ENCODE measurements at places on chromosomes 6 and 20.

DNA sequence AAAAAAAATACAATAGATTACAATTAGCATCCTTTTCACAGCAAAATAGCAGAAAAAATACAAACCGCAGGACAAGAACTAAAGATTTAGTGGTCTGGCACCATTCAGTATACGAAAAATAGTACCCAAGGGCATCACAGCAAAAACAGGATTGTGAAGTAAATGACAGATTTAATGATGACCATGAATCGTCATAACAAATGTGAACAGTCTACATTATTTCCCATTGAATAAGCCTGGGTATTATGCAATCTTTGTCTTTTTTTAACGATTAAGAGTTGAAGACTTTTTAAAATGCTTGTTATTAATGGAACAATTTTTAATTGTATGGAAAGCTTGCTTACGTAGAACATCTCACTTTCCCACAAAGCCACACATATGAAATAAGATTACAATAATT is 432.8 kb downstream of the PKHD1 start:
- no peak for DNase-seq

GRCh38 chr6:121929301-121929700 is 470.2 kb upstream of the HSF2 start:
- DNase-seq: no peak

GRCh38 chr6:90319044-90319443 is 22.4 kb upstream of the BACH2 start:
- DNase-seq: no peak

GRCh38 chr20:49698477-49698876 is 15.2 kb downstream of the B4GALT5 start:
- no peak for DNase-seq

DNA sequence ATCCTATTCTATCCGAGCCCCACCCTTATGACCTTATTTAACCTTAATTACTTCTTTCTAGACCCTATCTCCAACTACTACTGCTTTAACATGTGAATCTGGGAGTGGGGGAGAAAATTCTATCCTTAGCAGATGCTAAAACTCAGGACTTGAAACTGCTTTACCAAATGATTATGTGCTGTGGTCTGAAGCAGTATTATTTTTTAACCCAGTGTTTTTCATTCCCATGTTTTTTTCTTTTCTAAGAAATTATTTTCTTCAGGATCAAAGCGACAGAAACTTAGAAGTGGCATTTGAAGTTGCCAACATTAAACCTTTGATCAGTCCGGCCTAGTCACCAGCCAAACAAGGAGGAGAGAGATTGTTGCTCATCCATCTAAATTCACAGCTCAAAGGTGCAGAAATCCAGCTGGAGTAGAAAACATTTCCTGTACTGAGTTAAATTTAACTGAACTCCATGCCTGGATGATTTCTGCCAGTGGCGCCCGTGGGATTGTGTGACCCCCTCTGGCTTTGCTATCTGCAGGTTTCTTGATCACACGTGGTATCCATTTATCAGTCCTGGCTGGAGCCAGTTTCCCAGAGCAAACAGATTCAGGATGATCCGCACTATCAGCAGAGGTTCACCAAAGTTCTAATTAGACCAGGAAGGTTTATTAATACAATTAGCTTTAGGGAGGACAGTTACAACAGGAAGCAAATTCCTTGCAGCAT is 300.5 kb downstream of the PLCB1 start:
- no peak for DNase-seq

DNA sequence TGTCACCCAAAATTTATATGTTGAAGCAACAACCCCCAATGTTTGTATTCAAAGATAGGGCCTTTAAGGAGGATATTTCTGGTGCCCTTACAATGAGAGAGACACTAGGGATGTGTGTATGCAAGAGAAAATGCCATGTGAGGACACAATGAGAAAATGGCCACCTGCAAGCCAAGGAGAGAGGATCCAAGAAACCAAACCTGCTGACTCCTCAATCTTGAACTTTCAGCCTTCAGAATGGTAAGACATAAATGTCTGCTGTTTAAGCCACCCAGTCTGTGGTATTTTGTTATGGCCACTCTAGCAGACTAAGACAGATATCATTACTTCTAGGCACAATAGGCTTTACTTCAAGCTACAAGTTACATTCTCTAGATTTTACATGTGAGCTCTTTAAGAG is 1145.1 kb upstream of the MAP3K7 start:
- DNase-seq: no peak

GRCh38 chr20:13105039-13105438 is 96.3 kb downstream of the SPTLC3 start:
- no peak for DNase-seq

- no peak for DNase-seq
These were observed 129.7 kb upstream of the FAM184A start for GRCh38 chr6:119207971-119208725.

GRCh38 chr20:38919683-38920082 is 6.5 kb upstream of the FAM83D start:
- DNase-seq: no peak

DNA sequence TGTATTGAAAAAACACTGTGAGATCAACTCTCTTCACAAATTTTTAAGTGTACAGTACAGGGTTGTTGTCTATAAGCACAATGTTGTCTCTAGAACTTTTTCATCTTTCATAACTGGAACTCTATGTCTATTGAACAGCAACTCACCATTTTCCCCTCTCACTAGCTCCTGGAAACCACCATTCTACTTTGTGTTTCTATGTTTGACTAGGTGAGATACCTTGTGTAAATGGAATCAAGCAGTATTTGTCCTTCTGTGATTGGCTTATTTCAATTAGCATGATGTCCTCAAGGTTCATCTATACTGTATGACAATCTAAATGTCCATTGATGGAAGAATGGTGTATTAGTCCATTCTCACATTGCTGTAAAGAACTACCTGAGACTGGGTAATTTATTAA is 210.1 kb upstream of the FUT9 start:
- no peak for DNase-seq

DNA sequence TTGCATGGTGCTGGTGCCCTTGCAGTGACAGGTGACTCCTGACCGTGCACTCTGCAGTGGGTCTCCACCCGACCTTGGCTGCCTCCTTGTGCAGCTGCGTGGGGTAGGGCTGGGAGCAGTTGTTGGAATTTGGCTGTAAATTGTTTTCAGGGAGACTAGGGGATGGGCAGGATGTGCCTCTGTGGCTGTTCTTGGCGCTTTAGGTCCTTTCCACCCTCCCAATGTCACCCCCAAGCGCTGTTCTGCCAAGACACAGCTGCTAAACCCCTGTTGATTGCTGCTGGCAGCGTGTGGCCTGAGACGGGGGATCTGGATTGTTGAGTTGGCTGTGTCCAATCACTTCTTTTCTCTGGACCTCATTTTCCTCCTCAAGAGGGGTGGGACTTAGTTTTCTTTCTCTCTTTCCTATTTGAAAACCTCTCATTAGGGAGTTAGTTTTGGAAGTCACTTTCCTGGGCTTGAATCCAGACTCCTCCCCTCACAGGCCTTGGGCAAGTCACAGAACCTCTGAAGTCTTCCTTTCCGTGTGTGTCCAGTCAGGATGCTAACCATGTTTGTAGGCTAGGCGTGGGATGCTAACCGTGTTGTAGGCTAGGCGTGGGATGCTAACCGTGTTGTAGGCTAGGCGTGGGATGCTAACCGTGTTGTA is 8.5 kb downstream of the IGF2R start:
- no peak for DNase-seq

DNA sequence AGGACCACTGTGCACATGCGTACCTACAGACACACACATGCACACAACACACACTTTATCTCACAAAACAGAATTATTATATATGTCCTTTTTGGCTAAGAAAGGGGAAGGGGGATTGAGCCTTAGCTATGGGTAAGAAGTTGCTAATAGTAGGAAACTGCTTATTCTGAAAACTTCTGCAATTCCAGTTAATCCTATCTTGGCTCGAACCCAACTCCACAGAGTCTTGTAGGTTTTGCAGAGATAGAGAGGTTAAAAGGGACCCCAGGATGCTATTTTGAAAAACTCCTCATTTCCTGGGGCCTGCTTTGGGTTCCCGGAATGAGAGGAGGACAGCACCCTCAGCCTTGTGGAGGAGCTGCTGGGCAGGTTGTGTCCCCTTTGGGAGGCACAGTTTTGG is 233.8 kb downstream of the CLIC5 start:
- DNase-seq: no peak

All from CD4-positive, alpha-beta T cell treated with Interleukin-1 beta for 1 hour (primary cell).